ENCODE measurements at places on chromosomes 5 and 9.

- no peak for DNase-seq
Measured at GRCh38 chr9:92666236-92666635, 3.7 kb downstream of the IPPK start.

- DNase-seq: no peak
Measured at GRCh38 chr5:123294544-123294943, 128.7 kb downstream of the CEP120 start.

DNA sequence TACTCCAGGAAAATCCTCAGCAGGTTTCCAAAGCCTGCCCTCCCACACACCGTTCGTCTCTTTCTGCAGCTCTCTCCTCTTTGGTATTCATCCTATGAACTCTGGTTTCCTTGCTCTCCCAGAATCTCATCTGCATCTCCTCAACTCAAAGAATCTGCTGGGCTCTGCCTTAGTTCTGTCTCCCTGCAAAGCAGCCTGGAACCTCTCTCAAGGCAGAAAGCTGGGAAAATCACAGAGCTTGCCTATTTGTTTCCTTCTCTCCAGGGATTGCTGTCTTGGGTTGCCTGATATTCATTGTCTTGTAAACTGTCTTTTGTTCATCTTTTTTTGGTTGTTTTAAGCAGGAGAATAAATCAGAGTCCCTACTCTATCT is 5.3 kb upstream of the ERAP2 start:
- no peak for DNase-seq

DNA sequence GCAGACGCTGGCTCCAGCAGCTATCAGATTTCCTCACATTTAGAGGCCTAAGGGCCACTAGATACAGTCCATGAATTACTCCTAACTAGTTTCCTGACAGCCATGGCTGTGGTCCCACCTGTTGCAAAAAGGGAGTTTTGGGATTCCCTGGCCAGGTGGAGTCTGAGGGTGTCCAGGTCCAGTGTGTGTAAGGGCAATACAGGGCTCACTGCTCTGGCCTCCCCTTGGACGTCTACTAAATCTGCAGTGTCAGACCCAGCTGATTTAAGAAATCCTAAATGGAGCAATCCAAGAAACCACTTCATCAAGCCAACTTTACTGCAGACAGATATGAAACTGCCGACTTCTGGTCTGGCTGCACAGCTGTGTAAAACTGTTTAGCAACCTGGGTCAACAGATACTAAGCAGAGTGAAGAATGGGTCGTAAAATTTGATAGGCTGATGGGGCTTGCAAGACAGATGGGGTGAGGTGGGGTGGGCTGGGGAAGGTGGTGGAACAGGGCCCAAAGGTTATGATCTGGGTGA is 116.4 kb downstream of the GADD45G start:
- DNase-seq: no peak

DNA sequence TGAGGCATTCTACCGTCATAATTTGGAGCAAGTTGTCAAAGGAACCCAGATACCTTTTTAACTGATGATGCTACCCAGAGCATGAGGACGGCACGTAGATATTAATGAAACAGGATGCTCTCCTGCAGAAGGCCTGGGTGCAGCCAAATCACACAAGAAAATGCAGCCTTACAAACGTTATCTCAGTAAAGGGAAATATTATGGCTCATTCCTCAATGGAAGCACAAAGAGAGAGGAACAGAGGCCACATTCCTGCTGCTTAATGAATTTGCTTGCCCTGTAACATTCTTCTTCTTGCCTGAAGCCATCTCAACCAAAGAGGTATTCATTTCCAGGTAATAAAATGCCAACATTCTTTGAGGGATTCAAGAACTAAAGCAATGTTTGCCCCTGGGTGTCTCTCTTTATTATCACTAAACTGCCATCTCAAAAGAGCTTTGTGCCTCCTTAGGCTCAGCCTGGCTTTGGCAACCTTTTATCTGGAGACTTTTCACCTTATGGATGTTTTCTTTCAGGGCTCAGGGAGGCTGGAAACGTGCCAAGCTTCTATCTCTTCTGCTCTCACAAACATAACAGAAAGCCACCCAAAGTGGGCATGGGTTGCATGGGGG is 92.9 kb downstream of the TNC start:
- DNase-seq: no peak

DNA sequence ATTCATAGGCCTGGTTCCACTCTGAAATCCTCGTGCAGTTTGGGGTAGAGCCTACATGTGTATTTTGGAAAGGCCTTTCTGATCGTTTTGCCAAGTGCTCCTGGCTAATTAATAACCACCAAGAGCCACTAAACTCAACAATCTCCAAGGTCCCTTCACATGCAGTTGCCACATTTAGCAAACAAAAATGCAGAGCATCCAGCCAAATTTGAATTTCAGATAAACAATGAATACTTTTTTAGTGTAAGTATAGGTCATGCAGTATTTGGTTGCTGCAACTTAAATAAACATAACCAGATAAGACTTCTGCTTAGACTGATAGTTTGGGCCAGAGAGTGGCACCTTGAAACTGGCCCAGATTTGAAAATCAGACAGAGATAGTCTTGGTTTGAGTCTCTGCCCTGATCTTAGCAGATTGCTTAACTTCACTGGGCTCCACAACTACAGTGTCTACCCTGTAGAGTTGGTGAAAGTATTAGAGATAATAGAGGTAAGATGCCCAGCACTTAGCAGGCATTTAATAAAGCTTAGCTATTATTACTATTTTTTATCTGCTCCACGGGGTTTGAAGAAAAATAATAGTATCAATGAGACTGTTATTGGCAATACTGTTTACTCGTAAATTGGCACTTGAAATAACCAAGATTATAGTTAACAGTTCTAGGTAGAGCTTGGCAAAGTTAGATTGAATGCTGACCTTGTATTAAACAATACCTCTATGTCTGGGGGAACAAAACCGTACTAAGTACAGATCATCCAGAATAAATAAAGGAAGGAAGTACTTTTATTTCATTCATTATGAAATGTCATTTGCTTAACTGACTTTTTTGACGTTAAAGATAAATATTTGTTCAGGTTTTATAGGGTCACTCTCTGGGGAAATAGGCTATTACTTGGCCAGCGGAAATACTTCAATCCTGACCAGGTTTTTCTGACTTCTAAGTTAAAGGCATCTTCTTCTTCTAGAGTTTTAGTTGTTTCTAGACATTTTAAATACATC is 274.8 kb downstream of the DOCK8 start:
- no peak for DNase-seq

- no peak for DNase-seq
Measured at GRCh38 chr5:81428861-81429260, 34.9 kb upstream of the ACOT12 start.

DNA sequence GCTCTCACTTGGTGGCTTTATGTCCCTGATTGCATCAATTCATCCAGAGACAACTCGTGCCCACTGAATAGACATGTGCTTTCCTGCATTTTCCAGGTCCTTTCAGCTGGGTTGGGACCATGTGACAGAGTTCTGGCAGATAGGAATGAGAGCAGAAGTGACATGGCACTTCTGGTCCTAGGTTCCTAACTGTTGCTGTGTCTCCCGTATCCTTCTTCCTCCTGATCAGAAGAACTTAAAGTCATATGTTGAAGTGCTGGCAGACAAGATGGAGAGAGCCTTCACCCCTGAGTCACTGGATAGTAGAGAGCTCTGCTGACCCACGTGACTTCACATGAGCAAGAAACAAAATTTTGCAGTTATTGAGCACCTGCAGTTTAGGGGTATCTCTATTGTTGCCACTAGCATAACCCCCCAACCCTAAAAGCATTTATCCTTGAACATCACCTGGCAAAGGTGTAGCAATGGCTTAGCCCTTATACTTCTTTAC is 80.0 kb downstream of the NREP start:
- DNase-seq: no peak

DNA sequence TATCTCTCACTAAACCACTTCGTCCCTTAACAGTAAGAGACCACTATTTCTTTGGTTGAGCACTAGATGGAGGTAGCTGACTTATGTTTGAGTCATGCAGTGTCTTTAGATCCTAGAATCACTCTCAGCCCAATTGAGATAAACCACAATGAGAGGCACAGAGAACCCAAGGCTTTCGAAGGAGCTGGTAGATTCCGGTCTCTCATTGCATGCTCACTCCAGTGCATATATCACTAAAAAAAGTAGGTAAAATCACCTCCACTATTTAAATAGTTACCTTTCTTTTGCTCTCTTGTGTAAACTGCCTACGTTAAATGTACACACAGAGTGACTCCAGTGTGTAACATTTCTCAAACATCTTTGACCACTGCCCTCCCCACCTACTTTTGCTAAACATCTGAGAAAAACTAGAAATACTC is 27.6 kb downstream of the ACTL7A start:
- no peak for DNase-seq

DNA sequence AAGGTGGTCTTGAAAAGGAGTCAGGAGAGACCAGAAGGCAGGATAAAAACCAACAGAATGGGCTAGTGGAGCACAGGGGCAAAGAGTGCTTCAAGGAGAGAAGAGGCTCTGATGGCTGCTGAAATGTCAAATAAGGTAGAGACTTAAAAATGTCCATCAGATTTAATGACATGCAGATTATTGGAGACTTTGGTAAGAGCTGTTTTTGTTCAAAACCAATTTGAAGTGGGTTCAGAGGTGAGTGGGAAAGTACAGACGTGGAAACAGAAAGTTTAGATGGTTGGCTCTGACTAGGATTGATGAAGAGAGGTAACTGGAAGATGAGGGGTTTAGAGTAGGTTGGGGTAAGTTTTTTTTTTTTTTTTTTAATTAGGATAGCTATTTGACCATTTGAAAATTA is 14.1 kb downstream of the SLC25A46 start:
- no peak for DNase-seq

DNA sequence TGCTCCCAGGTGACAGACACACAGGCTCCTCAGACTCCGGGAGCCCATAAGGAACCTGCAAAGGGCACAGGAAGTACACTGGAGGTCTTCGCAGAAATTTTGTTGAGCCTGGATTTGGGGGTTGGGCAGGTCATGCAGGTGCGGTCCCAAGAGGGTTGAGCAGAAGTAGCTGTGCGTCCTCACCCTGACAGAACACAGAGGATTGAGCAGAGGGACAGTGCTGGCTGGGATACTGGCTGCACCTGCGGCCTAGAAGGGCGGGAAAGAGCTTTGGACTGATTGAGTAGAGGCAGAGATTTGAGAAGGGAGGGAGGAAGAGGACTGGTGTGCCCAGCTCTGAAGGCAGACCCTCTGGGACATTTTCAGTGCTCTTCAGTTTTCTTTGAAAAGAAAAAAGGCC is 65.4 kb downstream of the PTPDC1 start:
- DNase-seq: no peak

DNA sequence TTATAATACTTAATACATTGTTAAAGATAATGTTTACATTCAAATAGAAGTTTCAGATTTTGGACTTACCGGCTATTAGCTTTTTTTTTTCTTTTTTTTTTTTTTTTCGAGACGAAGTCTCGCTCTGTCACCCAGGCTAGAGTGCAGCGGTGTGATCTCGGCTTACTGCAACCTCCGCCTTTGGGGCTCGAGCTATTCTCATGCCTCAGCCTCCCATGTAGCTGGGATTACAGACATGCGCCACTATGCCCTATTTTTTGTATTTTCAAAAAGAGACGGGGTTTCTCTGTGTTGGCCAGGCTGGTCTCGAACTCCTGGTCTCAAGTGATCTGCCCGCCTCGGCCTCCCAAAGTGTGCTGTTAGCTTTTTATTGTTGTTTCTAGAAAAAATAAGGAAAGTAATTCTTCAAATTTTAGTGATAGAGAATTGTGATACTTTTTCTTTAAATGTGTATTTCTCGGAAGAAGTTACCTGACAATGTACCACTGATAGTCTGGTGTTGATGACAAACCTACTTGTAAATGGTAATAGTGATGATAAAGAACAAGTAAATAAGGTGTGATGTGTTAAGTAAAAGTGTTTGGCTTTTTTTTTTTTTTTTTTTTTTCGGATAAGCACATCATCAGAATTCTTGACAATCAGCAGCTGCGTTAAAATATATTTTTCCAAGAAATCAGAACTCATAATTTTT is 2.7 kb downstream of the CDC42SE2 start:
- DNase-seq: no peak

DNA sequence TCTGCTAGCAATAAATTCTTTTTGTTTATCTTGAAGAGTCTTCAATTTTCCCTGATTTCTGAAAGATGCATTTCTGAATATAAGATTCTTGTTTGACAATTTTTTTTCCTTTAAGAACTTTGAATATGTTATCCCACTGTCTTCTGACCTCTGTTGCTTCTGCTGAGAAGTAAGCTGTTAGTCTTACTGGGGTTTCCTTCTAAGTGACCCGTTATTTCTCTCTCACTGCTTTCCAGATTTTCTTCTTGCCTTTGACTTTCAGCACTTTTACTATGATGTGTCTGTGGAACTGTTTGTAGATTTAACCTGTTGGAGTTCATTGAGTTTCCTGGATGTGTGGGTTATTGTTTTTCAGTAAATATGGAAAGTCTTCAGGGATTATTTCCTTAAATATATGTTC is 205.3 kb upstream of the NFIL3 start:
- no peak for DNase-seq

- no peak for DNase-seq
Measured at GRCh38 chr5:13975246-13975645, 30.8 kb upstream of the DNAH5 start.

DNA sequence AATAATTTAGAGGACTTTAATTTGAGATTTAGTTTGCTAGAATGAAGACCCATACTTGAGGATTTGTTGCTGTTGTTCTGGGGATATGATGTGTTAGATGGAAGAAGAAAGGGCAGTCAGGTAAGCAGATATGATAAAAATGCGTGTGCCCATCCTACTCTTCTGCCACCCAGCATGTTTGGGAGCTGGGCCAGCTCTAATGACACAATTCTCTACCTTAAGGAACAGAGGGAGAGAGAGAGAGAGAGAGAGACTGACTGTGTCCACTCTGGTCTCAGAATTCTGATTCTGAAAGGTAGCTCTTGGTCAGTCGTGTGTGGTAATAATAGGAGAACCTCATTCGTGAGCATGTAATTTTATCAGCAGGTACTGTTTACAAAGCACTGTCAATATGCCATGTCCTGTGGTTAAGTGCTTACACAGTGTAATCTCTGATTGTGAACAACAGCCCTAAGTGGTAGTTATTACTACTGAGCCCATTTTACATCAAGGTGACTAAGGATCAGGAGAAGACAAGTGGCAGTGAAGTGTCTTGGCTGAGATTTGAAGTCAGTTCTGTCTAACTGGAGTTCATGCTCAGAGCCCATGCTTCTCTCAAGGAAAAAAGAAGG is 307.4 kb upstream of the SEMA6A start:
- DNase-seq: no peak

DNA sequence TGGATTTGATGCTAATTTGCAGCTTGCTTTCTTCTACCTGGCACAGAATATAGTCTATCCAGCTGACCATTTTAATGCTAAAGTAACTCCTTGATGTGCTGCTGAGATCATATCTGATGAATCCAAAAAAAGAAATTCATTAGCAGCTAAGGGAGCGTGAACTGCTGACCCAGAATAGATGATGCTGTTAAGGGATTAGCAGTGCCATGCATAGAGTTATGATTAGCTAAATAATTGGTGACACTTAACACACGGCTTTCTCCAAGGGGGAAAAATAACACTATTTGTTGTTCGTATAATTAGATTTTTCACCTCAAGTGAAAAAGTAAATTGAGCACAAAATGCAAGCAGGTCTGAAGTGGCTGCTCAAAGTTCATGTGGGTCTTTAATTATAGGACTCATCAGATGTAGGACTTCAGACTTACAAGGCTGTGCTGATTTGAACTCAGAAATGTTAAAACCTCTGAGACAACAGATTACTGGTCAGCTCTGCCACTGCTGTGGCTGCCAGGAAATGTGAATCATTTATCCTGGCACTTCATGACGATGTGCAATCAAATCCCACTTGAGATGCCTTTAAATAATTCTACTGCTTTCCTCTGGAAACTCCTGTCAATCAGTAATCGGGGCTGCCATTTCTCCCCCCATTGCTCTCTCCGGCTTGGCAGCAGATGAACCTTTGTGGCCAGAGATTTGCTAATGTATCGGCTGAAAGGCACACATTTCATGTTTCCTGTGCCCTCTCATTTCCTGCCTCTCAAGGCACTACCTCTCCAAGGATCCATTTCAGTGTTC is 291.6 kb upstream of the C9orf72 start:
- DNase-seq: no peak

Measured in activated CD8-positive, alpha-beta memory T cell treated with anti-CD3 and anti-CD28 coated beads for 1 hour (primary cell).